ENCODE measurements at places on chromosomes 13 and 19.
A peak's percentile ranks its signal among the peaks of the same experiment; 100 is the strongest.

DNA sequence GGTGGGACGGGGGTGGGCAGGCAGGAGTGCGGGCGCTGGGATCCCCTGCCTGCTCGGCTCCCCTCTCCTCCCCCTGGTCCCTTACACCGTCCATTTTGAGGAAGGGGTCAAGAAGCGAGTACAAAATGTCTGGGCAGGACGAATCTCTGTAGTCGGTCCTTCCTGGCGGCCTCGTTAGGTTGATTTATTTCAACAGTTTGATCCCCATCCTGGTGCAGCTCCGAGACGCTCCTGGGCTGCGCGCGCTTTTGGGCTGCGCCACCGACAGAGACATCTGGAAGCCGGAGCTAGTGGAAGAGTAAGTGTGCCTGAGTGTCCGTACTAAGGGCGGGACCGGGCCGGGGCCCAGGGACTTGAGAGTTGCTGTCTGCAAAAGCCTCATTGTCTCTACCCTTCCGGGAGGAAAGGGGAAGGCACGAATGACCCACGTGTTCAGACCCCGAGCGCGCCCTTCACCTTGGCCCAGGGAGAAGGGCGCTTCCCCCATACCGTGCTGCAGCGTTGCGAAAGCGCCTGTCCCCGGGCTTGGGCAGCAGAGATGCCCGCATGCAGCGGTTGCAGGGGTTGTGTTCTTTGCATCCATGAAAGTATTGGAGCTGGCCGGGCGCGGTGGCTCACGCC is 1.8 kb downstream of the ZNF114 start:
- DNase-seq: peak; percentile 36

DNA sequence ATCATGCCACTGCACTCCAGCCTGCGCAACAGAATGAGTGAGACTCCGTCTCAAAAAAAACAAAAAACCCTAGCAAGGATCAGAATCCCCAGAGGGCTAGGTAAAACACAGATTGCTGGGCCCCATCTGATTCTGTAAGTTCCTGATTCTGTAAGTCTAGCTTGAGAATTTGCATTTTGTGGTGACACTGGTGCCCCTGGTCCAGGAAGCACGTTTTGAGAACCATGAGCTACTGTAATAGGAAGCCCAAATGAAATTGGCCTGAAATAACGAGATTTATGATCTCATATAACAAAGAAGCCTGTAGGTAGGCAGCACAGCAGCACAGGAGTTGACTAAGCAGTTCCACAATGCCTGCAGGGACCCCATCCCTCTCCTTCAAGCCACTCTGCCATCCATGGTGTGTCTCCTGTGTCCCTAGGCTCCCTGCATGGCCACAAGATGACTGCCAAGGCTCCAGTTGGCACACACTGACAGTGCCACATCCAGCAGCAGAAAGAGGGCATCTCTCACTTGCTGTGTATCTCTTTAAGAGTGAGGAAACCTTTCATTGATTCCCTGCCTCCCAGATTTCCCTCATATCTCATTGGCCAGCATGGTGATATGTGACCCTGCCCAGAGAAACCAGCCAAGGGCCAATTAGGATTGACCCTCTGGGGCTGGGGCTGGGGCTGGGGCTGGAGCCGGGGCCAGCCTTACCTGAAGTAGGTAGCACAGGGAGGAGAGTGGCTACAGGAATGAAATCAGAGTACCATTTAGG is 21.7 kb downstream of the SIPA1L3 start:
- no peak for DNase-seq

DNA sequence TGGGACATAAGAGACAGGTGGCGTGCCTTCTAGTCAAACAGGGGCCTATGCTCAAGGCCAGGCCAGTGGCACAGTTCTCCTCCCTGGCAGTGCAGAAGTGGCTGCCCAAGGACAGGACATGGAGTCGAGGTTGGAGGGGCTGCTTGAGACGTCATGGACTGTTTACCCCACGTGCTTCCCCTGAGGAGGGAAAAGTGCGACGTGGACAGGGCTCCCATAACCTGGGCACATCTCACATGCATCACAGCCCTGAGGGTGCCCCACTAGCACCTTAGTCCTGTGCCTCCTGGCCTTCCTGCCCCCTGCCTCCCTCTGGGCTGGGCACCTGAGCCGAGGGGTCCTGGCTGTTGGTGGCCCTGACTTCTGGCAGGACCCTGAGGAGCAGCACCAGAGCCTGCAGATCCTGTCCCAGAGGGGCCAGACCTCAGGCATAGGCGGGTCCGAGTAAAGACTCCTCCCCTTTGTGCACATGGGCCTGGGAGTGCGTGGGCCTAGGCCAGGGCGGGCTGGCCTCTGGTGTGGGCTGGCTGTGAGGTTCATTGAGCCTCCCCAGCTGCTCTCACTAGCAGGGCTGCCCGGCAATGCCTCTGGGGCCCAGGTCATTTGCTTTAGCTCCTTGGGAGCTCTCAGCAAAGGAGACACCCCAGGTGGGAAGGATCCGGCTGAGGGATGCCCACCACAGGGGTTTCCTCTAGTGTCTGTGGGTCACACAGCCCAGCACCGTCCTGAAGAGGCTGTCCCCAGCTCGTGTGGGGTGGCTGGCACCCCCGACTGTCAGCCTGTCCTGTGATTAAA is 65.7 kb downstream of the CEBPG start:
- DNase-seq: no peak

- no peak for DNase-seq
Measured at GRCh38 chr13:79406597-79406908, 498 bp upstream of the RBM26 start.

DNA sequence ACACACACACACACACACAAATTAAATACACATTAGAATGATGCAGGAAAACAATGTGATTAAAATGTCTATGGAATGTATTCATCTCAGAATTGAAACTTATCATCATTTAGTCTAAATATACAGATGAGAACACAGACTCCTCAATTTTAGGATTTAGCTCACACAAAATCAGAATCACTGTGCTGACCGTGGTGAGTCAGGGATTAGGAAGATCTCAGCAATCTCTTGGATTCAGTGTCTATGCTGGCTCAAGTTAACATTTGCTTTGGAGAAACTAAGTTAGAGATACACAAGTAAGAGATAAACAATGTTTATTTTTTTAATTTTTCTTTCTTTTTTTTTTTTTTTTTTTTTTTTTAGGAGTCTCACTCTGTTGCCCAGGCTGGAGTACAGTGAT is 323.6 kb downstream of the KLF12 start:
- no peak for DNase-seq

DNA sequence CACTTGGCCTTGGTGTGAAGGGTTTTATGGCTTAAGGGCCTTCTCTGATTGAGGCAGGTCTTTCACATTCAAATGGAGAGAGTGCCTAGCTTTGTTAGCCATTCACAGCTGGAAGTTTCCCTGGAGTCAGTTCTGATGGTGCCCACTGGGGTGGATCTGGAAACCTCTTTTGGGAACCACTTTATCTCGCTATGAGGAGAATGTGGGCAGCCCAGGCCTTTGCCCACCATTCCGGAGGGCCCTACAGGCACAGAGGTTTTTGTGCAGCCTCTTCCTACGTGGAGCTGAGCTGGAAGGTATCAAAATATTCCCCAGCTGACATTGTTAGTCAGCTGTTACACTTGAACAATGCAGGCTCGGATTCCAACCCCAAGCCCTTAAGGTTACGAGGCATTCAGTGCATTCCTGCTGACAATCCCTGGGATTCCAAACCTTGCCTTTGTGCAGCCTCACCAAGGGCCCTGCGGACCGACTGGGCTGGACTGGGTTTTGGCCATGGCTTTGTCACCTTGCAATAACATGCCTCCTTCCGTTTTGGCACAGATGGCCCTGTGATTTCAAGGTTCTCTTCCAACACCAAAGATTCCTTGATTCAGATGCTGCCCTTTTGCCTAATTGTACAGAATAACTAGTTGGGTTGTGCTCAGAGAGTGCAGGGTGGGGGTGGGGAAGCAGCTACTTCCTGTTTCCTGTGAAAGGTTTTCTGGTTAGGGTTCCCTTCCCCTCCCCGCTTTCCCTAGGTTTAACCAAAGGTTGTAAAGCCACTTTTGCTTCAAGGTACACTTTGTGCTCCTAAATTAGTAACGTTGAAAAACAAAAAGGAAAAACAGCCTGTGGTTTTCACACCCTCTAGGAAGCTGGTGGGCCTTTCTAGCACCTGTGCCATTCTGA is 27.0 kb downstream of the SAE1 start:
- DNase-seq: peak; percentile 49

DNA sequence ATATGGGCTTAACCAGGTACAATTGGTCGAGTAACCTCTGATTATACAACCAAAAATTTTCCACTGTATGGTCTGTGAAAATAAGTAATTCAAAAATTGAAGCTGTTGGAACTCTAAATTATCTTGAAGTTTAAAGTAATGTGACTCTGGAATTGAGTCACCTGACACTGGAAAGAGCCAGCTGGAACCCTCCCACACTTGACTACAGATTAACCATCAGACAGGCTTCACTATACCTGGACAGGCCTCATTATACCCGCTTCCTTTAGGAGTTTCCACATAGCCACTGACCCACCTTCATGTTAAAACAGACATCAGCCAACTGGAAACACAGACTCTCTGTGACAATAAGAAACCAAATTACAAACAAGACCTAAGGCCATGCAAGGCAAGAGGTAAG is 1.3 kb downstream of the ZNF433 start:
- no peak for DNase-seq

DNA sequence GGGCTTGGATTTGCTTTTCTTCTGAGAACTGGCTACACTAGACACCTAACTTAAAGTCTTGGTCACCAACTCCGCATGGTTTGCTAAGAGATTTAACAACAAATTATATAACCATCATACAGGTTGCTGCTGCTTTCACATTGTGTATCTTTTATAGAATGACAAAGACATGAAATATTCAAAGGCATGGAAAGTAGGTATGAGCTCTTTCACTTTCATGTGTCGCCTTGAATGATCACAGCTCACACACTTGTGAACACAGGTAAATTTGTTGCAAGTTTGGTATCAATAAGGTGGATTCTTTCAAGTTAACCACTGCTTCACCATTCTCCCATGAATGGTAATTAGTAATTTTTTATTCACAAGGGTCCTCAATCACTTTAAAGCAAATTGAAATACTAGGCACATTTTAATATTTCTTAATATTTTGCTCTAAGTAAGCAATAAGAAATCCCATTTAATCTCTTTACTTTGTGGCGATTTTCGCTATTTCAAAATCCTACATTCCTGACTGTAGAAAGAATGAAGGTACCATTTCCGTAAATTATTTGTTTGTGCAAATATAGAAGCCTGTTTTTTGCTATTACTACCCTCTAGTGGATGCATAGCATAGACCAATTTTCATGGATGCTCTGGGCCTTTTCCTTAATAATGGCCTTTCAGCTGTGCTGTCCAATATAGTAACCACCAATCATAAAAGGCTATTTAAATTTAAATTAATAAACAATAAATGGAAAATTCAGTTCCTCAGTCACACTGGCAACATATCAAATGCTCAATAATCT is 45.5 kb upstream of the FREM2 start:
- DNase-seq: no peak

DNA sequence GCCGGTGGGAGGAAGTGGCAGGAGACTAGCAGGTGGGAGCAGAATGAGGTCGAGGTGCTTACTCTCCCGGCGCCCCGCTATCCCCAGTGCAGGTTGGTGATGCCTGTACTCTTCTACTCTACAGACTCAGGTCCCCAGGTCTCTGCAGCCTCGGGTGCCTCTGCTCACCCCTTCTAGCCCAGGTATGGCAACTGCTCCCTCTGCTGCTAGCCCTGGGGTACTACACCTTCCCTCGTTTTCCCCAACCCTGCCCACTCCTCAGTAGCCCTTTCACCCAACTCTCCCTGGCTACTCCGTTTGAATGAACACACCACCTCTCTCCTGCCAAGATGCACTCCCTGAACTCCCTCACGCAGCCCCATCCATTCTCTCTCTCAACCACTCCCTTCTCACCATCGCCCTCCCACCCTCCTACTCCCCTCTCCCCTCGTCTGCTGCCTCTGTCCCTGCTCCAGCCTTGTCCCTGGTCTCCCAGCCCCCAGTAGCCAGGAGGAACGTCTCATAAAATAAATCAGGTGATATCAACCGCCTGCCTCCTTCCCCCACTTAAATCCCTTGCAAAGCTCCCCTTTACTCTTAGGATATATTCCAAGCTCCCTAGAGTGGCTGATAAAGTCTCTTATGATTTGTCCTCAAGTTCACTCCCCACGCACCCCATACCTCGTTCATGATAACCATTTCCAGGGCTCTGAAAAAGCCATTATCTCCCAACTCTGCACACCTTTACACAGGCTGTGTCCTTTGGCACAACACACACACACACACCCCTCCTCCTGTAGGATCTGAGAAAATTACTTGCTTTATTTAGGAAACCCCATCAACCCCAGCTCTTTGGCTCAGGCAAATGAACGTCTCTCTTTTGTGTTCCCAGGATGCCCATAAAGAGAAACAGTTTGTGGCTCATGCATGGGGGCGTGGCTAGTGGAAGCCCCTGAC is 8.2 kb upstream of the MEIS3 start:
- peak; percentile 80 for DNase-seq

- peak; percentile 44 for DNase-seq
Measured at GRCh38 chr13:73025217-73026012, 33.4 kb upstream of the KLF5 start.

DNA sequence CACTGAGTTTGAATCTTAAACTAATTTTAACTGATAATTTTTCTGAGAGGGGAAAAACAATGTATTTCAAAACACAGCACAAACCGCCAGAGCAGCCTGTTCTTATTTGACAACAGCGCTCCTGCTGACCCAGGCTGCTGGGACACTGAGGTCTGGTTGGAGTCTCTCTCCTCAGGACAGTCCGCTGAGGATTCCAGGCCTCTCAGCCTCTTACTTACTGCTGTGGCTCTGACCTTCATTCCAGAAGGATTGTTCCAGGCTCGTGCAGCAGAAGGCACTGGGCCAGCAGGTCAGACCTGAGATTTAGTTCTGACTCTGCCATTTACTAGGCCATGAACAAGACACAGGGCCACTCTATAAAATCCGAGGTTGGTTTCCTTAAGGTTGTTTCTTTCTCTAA is 393.6 kb downstream of the TDRD3 start:
- DNase-seq: no peak

DNA sequence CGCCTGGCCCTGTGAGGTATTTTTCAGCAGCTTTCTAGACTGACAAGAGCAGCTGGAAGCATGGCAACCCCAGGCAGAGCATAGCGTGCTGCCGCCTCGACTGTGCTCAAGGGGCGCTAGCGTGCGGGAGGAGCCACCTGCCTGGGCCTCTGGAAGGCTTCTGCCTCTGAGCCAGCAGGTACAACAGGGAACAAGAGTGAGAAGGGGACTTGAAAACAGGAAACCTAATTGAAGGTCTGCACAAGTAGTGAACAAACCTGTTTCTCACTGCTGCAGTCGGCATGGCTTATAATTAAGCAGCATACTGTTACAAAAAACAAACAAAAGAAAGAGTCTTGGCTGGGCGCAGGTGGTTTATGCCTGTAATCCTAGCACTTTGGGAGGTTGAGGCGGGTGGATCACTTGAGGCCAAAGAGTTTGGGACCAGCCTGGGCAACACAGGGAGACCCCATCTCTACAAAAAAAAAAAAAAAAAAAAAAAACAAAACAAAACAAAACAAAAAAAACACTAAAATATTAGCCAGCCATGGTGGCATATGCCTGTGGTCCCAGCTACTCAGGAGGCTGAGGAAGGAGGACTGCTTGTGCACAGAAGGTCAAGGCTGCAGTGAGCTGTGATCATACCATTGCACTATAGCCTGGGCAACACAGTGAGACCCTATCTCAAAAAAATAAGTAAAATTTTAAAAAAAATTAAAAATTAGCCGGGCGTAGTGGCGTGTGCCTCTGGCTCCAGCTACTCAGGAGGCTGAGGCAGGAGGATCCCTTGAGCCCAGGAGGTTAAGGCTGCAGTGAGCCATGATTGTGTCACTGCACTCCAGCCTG is 12.6 kb upstream of the GARRE1 start:
- DNase-seq: peak; percentile 35

Measured in activated CD4-positive, alpha-beta T cell treated with anti-CD3 and anti-CD28 coated beads, Interleukin-10, Interleukin-2, amounts not matched to agents 100 ng/mL and 50 ng/mL, durations not matched to agents 16 hours and 8 hours (primary cell).